ENCODE measurements at places on chromosomes 16 and 17. TPM values are rescaled to one million over a fixed set of nuclear protein-coding genes. Genes with fewer than 3 reads are reported as not detected.

DNA sequence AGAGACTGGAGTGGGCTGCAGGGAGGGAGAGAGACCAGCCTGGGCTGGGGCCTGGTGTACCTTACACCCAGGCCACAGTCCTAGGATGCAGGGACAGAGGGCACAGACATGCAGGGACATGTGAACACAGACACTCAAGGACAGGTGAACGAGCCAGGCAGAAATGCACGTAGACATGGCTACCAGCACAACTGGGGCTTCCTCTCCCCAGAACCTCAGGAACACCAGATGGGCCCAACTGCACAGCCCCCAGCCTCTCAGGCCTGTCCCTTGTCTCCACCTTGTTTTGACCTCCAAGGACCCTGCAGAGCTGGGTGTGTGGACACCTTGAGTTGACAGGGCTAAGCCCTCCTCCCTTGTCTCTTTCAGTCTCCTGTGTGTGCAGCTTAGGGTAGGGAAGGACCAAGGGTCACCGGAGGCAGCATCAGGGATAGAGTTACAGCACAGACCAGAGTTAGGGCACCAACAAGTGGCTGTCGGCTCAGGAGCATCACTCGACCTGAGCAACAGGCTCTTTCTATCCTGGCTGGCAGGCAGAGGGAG, 9.2 kb downstream of the SEZ6 start:
- no peak for DNase-seq

GRCh38 chr17:80485846-80486245, 9.4 kb upstream of the NPTX1 start:
- no peak for DNase-seq

- no peak for DNase-seq
Measured at GRCh38 chr17:3740611-3741073, 16.9 kb downstream of the HASPIN start.

DNA sequence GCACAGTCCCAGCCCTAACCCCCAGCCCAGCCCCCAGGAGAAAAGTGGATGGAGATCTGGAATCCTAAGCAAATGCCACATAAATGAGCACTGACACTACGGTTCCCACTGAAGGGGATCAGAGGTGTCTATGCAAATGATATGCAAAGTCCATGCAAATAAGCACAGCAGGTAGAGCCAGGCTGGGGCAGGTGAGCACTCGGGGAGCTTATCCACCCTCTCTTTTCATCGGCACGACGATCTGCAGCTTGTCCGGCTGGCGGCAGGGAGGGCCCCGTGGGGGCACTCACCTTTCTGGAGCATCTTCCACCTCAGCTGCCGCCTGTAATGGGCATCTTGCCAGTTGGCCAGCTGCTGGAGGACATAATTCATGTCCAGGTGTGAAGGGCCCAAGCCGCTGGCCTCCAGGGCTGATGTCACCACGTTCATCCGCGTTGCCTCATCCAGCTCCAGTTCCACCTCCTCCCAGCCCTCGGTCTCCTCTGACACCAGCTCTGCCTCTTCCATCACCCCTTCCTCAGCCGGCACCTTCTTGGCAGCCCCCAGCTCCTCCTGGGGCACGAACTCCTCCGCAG, 9.9 kb downstream of the HAP1 start:
- DNase-seq = no peak

DNA sequence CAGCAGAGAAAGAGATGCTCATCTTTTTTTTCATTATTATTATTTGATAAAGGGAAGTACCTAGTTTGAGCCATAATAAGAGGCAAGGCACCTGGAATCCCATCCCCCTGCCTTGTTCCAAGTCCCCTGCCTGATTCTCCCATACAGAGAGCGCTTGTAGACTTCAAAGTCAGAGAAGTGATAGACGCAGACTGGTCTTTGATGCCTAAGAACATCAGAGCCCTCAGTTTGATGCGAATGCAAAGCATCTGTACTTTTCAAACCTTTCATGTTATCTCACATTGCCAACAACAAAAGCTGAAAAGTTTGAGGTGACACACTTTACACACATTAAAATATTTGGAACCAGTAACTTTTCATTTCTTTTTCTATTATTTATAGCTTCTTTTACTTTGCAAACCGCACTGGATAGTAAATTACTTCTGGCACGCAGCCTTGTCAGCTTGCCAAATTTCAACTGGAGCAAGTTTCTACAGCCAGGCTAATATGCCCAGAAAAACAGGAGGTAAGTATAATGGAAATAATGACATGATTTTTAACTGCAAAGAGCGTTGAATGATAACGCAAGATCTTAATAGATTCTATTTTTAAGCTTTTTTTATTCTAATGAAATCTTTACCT, 5.9 kb upstream of the UTP6 start:
- DNase-seq = peak; percentile 92

DNA sequence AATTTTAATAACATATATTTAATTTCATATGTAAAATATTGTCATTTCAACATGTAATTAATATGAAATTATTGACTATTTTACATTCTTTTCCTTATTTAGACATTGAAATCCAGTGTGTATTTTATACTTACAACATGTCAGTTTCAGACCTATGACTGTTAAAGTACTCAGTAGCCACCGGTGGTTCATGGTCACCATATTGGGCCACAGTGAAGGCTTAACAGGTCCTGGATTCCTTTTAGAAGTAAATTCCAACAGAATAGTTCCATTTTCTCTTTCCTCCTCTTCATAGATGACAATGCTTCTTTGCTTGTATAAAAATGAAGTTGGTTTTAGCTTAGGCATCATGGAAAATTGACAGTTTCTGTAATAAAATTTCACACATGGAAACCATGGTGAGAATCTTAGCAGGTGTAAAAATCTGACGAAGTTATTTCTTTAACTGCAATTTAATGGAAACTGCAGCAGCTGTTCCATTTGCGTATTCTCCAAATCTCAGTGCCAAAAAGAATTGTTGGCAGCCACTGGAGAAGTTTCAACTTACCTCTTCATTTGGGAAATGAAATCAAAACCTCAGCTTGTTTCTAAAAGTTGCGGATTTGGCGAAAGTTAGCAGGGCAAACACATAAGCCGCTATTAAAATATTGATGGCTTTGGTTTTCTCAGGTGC, 231.1 kb downstream of the CDH13 start:
- no peak for DNase-seq

- no peak for DNase-seq
Measured at GRCh38 chr17:73652886-73653480, 8.7 kb upstream of the SDK2 start.

DNA sequence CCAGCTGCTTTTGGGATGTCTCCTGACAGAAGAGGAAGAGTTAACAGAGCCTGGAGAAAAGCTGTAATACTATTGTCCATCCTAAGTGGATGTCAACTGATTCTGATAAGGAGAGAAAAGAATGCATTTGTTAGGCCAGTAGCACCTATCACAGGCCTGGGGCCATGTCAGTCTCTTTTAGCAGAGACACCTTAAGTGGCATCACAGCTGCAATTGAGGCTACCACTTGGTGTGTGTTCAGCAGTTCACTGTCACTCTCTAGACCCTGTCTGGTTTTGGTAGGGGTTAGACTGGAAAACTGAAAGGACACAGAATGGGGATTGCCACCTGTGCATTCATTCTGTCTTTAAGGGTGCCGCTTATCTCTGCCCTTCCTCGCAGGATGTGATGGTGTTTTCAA, 42.0 kb downstream of the PSMD12 start:
- no peak for DNase-seq

DNA sequence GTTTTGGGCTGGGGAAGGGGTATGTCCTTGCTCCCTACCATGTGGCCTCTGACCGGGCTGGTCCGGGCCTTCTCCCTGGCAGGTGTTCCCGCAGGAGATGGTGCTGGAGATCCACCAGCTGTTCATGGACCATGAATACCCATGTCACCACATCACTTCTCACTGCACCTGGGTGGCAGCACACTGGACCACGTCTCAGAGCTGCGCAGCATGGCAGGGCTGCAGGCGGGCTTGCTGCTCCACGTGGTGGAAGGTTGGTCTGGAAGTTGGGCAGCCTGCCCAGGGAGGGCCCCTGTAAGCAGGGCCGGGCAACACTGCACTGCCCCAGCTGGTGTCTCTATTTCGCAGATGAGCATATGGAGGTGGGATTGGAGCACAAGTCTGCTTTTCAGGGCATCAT, 169.5 kb upstream of the ZNF267 start:
- DNase-seq = no peak

DNA sequence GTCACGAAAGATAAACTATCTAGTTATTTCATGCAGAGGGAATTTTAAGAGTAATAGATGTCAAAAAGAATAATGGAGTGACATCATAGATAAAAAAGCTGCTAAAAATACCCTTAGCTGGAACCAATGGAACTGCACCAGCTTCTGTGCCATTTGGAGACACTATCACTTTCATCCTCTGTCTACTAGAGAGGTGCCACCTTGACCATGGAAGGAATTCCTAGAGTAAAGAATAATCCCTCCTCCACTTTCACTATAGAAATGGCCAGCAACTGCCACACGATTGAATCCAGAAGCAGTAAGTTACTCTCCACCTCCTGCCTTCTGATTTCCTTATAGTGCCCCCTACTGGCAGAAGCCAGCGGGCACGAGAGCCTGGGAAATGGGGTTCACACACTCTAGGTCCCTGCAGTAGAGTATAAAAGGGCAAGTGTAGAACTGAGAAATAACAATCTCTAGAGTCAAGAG, 2.8 kb upstream of the ALDH3A2 start:
- peak; percentile 12 for DNase-seq

DNA sequence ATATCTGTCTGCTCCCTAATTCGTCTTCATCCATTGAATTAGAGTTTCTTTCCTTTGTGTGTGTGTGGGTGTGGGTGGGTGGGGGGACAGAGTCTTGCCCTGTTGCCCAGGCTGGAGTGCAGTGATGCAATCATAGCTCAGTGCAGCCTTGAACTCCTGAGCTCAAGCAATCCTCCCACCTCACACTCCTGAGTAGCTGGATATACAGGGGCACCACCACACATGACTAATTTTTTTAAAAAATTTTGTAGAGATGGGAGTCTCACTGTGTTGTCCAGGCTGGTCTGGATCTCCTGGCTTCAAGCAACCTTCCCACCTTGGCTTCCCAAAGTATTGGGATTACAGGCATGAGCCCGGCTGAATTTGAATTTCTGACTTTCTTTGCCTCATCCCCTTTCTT, 34.5 kb upstream of the MED13 start:
- no peak for DNase-seq

DNA sequence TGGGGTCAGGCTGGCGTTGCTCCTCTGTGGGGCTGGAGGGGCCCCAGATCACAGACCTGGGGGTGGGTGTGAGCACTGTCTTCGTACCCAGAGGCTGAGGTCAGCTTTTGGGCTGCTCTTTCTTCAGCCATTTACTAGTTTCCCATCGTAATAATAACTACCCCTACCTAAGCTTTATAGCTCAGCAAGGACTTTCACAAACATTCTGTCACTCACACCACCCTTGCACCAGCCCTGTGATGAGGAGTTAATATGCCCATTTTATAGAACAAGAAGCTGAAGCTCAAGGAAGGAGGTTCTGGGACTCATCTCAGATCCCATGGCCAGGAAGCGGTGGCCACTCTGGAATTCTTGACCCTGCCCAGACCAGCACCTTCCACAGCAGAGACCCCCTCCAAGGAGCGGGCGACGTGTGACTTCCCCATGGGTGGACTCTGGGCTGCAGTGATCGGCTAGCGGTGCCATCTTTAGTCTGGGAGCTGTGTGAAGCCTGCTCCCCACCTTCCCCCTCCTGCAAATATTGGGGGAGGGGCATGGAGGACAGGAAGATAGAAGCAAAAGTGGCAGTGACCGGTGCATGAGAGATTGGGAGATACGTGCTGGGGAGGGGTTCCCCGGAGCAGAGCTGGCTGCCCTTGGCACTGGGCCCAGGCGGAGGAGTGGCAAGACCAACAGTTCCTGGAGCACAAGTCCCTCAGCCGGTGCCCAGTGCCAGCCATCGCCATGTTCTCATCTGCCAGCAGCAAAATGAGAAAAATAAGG, 81.8 kb upstream of the TOB1 start:
- DNase-seq = no peak

DNA sequence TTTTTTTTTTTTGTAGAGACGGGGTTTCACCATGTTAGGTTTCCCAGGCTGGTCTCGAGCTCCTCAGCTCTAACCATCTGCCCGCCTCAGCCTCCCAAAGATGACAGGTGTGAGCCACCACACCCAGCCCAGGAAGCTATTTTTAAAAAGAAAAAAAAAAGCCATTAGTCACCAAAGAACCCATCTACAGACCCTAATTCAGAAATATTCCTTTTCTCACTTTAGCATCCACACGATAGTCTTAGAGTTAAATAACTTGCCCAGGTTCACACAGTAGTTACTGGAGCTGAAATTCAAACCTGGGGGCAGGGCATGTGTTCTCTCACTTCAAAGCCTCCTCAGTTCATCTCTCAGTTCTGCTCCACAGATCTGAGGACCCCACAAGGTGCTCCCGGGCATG, 70.3 kb upstream of the NOL11 start:
- no peak for DNase-seq

DNA sequence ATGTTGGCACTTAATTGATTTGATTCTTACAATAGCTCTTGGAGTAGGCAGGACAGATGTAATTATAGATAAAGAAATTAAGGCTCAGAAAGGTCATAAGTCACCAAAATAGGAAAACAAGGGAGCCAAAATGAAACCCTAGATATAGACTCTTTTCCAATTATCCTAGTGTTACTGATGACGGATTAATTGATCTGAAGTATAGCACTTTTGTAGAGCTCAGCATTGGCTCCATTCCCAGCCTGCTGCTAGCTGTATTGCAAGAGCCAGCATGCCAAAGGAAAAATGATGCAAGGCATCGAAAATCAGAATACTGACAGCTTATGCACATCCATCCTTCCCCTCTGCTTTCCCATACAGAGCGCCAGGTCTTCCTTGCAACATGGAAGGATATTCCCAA, 21.6 kb upstream of the RASL10B start:
- DNase-seq = no peak

- no peak for DNase-seq
Measured at GRCh38 chr17:8481089-8481488, 45.4 kb downstream of the NDEL1 start.

GRCh38 chr17:73429440-73430164, 117.8 kb upstream of the CDC42EP4 start:
- peak; percentile 81 for DNase-seq

- no peak for DNase-seq
Measured at GRCh38 chr16:75203096-75203495, 3.9 kb downstream of the CTRB2 start.

GRCh38 chr16:19833581-19833980, 51.1 kb downstream of the GPRC5B start:
- no peak for DNase-seq

GRCh38 chr17:4134721-4135120, 8.1 kb downstream of the ZZEF1 start:
- DNase-seq = no peak

GRCh38 chr17:70772761-70773160, 603.4 kb downstream of the KCNJ2 start:
- DNase-seq = no peak

GRCh38 chr17:75078284-75079022, 9.3 kb upstream of the SLC16A5 start:
- DNase-seq = peak; percentile 41

The FBXW10 gene
- not detected for total RNA-seq

The TELO2 gene
- 10.2 TPM for total RNA-seq

The LRRC75A gene
- total RNA-seq = 1.1 TPM

The P2RX5 gene
- total RNA-seq = 0.20 TPM

The G6PC1 gene
- not detected for total RNA-seq

The CCL1 gene
- total RNA-seq = not detected

The BAIAP3 gene
- total RNA-seq = 1.2 TPM

The HNF1B gene
- total RNA-seq = not detected

The TEX19 gene
- total RNA-seq = not detected

The KCNJ2 gene
- 0.79 TPM for total RNA-seq

The KRT12 gene
- not detected for total RNA-seq
